ENCODE measurements at places on chromosomes 4 and X.

DNA sequence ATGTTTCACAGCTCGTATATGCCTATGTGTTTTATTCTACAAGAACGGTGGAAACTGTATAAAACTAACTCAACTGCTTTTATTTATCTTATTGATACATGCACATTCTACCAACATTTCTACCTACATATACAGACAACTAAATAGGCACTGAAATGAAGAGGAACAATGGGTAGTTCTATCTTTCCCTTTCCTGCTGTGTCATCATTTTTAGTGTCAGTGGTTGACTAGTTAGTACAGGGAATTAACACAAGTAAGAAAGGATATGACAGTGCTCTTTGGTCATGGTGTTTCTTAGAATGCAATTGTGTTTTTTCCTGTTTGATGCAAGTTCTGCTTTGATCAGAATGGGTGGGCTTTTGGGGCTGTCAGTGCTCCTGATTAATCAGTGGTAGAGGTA, 293.8 kb upstream of the CTSO start:
- DNase-seq, result no peak

- no peak for DNase-seq
Observed at GRCh38 chr4:2482693-2483092, 13.8 kb downstream of the RNF4 start.

GRCh38 chrX:151396042-151396824, 773 bp upstream of the VMA21 start:
- DNase-seq, result no peak

DNA sequence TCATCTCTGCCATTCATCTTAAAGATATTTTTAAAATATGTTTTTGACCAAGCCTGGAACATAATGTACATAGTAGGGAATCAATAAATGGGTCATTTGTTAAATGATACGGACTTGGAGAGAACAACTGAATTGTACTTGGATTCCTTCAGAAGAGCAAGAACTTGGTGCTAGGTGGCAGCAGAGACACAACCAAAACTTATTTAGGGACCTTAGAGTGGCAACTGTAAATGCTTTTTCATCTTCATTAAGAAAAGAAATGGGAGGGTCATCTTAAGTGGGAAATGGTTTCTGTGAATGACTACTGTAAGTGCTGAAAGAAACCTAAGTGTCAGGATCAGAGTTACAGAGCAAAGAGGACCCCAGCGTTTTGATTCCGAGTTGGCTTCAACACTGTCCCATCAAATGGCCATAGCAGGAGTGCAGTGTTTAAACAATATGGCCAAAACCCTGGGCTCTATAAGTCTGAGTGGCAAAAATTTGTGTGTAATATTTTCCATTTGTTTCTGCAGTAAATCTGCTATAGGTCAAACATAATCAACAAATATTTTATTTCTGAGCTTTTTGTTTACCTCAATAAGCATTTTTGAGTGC, 213.6 kb downstream of the PALLD start:
- no peak for DNase-seq

GRCh38 chr4:75004755-75005668, 72.1 kb downstream of the PARM1 start:
- no peak for DNase-seq

- no peak for DNase-seq
Observed at GRCh38 chr4:107592519-107592918, 127.5 kb downstream of the PAPSS1 start.

DNA sequence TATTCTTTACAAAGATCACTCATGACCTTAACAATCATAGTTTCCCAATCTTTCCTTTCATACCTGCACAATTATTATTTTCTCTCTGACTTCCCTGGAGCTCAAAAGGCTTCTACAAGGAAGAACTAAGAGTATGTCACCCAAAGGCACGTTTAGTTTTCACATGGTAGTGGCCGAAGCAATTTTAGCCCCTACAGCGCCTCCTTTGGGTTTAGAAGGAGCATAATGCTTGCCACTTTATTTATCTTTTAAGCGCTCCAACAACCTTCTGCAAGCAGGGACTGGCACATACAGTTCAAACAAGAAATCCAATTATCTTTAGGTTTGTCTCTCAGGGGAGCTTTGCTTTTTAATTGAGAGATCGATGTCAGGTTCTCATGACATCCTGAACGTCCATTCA, 42.0 kb upstream of the IGSF1 start:
- no peak for DNase-seq

DNA sequence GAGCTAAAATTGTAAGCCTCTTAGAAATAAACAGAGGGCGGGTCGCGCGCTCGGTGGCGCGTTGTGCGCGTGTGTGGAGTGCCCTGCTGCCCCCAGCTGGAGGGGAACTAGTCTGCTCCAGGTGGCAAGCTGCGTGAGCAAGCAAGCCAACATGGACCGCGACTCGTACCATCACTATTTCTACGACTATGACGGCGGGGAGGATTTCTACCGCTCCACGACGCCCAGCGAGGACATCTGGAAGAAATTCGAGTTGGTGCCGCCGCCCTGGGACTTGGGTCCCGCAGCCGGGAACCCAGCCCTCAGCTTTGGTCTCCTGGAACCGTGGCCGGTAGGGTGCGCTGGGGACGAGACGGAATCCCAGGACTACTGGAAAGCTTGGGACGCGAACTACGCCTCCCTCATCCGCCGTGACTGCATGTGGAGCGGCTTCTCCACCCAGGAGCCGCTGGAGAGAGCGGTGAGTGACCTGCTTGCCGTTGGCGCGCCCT, 66.1 kb downstream of the DNAAF6 start:
- DNase-seq, result peak; percentile 11

DNA sequence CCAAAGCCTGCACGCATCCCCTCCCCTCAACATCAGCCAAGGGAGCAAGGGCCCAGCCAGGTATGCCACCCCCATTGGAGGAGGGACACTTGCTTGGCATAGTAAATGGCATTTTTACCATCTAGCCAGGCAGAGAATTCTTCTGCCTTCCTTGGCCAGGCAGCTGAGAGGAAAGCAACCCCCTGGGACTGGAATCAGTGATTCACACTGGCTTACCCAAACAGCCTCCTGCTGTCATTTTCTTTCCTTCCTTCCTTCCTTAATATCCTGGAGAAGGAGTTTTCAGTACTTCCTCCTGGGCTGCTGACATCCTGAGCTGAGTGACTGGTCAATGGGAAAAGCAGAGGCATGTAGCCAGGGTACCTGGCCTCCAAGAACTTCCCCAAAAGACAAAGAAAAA, 28.6 kb upstream of the KIAA1210 start:
- DNase-seq, result no peak

DNA sequence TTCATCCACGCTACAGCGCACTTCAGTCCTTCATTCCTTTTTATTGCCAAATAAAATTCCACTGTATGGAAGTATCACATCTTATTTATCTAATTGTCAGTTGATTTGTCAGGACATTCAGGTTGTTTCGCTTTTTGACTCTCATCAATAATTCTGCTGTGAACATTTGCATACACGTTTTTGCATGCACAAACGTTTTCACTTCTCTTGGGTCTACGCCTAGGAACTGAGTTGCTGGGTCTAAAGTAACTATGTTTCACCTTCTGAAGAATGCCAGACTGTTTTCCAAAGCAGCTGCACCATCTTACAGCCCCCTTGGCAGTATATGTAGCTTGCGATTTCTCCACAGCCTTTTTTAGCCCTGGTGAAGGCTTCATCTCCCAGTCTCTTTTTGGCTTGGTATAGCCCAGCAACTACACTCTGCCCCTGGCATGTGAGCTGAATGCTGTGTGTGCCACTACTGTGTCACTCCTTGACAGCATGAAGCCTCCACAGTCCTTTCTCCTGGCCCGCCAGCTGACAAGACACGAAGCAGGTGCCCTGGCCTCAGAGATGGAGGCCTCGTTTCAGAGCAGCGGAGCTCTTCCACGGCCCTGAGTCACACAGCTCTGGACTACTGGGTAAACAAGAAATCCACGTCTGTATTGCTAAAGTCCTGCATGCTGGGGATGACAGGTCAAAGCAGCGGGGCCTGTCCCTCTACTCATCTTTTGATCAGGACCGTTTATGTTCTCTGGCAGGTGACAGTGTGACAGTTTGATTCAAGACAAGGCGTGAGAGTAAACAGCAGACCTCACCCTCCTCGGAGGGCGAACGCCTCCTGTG, 75.5 kb downstream of the NSUN7 start:
- DNase-seq, result no peak

GRCh38 chr4:79883290-79883689, 189.7 kb downstream of the ANTXR2 start:
- no peak for DNase-seq

GRCh38 chr4:14742054-14742453, 260.2 kb upstream of the CPEB2 start:
- no peak for DNase-seq

DNA sequence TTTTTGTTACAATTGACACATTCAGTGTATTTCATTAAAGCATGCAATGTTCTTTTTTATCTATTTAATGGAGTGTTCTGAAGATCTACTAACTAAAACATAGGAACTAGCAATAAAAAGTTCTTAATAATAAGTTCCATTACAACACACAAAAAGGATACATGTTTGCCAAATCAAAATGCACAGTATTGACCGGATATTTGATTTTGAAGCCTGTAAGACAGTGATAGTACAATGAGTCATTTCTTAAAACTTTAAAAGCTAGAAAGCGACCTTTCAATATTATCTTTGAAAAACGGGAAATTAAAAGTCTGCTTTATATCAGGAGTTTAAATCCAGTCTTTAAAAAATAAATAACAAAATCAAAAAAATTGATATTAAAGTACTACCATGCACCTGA, 2.4 kb upstream of the PRDM5 start:
- no peak for DNase-seq
